PC-9 (cell line): ENCODE measurements at places on chromosomes 4 and X.

DNA sequence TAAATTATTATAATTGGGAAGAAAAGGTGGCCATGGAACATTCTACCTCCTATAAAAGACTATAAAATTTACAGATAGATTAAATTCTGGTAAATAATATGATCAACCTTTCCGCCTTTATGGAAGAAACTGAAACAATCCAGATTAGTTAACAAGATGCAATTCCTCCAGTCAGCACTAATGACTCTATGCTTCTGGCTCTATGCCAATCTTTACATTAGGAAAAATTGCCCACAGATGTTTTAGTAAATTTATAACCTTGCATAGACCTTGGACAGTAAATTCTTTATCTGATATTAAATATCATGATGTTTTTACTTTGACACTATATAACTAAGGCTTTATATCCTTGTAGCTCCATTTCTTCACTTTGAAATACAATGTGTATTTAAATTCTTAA lies 2302.5 kb downstream of the ARAP2 start:
- H3K27ac ChIP-seq, result no peak overlapping the region
- no peak overlapping the region for H3K4me3 ChIP-seq
- no peak for DNase-seq

DNA sequence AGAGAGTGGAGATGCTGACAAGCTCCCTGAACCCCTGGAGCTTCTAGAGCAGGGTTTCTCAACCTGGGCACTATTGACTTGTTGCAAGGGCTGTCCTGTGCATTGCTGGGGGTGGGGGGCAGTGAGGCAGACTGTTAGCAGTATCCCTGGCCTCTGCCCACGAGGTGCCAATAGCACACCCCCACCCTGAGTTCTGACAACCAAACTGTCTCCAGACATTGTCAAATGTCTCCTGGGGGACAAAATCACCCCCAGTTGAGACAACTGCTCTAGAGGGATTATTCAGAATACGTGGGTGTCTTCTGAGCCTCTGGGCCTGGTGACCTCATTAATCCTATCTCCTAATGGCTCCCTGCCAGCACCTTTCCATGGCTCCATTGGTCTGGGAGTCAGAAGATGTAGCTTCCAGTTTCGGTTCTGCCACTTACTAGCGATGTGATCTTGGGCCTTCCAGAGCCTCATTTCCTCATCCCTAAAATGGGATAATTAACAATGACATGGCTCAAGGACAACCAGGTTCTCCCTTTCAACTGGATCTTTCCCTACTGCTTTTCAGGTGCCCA lies 17.6 kb upstream of the PJA1 start:
- H3K4me3 ChIP-seq, result no peak overlapping the region
- no peaks in the 10 kb centered on the region for H3K27me3 ChIP-seq
- H3K4me1 ChIP-seq, result no peaks in the 10 kb centered on the region
- H3K27ac ChIP-seq, result no peak overlapping the region

DNA sequence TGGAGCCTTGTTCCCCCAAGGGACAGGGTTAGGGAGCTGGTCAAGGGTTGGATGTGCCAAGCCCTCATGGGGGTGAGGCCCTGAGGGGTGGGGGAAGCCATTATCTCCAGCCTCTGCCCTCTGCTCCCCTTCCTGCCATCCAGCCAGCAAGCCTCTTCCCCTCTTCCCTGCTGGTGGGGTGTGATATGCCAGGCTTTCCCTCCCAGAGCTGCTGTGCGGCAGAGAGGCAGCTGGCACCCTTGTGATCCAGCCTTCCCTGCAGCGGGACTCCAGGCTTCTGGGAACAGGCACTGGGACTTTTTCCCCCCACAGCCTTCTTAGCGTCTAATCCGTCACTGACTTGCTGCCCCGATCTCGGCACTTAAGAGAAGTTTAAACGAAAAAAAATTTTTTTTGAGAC lies 6.3 kb downstream of the SSR4 start:
- H3K4me1 ChIP-seq, result peaks cover 7% of the 10 kb centered on the region; the same call in 1 of the 2 replicates
- no peaks in the 10 kb centered on the region for H3K27me3 ChIP-seq
- no peak for DNase-seq
- no peak overlapping the region for H3K4me3 ChIP-seq

DNA sequence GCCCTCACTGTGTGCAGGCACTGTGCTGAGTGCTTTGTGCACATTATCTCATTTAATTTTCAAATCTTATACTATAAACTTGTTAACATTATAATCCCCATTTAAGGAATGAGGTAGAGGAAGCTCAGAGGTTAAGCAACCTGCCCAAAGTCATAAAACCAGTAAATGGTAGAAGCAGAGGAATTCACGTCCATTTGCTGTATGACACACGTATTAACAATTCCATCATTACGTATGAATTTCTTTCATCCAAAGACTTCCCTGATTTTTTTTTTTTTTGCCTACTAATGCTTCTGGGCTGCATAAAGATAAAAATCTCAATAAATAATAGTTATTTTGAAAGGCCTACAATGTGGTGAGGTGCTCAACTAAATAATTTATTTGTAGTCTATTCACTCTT lies 64.5 kb upstream of the H2AZ1 start:
- H3K4me1 ChIP-seq, result peaks cover 9% of the 10 kb centered on the region
- H3K4me3 ChIP-seq, result no peak overlapping the region
- DNase-seq, result no peak
- no peaks in the 10 kb centered on the region for H3K36me3 ChIP-seq
- H3K27me3 ChIP-seq, result no peaks in the 10 kb centered on the region
- no peak overlapping the region for H3K27ac ChIP-seq

DNA sequence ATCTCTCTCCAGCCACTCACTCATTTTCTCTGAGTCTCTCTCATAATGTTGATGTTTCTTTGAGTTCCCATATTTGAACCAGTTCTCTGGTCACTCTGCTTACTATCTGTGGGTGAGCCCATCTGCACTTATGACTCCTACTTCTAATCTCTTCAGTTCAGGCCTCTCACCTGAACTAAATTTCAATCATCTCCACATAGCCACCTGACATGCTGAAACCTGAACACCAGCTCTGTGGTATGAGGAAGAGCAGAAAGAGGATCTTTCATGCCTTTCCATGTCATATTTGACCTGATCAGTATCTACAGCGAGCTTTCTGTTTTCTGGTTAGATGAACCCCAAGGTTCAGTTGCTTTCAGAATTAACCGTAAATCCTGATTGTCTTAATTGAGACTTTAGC lies 122.2 kb upstream of the ESX1 start:
- H3K4me3 ChIP-seq, result no peak overlapping the region
- no peaks in the 10 kb centered on the region for H3K36me3 ChIP-seq
- no peaks in the 10 kb centered on the region for H3K4me1 ChIP-seq
- H3K27me3 ChIP-seq, result no peaks in the 10 kb centered on the region
- no peak overlapping the region for H3K27ac ChIP-seq
- no peak for DNase-seq

DNA sequence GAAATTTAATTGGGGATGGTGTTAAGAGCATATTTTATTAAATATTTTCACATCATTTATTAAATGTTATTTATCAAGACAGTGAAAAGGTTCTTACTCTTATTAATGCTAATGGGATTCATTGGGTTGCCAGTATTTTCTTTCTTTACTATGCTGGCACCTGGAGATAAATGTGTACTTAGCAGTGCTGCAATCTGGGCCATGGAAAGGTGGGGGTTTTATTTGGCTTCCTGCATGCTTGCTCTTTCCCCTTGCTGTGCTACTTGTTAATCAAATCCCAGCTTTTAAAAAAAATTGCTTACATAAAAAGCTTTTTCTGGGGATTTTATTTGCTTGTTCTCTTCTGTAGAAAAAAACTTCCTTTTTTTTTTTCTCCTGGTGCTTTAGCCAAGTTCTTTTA lies 48.3 kb downstream of the ZAR1 start:
- H3K27ac ChIP-seq, result no peak overlapping the region
- H3K4me3 ChIP-seq, result no peak overlapping the region
- H3K27me3 ChIP-seq, result no peaks in the 10 kb centered on the region
- no peaks in the 10 kb centered on the region for H3K4me1 ChIP-seq
- DNase-seq, result no peak

DNA sequence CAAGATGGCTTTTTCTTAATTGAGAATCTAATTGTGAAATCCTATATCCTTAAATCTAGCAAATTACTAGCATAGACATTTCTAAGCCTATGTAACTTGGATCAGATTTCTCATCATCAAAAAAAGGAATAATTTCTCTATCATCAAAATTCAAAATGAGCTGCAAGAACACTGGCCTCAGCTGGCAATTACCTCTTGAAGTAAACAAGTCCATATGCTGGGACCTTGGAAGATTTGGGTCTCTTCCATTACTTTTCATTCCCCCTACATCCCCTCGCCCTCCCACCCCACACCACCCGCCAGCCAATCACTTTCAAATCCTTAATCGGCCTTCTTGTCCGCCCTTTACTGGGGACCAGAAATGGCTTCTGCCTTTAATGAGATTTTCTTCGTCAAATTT lies 23.3 kb upstream of the MBTPS2 start:
- H3K36me3 ChIP-seq, result no peaks in the 10 kb centered on the region
- DNase-seq, result no peak
- no peak overlapping the region for H3K27ac ChIP-seq
- H3K27me3 ChIP-seq, result no peaks in the 10 kb centered on the region
- no peak overlapping the region for H3K4me3 ChIP-seq

DNA sequence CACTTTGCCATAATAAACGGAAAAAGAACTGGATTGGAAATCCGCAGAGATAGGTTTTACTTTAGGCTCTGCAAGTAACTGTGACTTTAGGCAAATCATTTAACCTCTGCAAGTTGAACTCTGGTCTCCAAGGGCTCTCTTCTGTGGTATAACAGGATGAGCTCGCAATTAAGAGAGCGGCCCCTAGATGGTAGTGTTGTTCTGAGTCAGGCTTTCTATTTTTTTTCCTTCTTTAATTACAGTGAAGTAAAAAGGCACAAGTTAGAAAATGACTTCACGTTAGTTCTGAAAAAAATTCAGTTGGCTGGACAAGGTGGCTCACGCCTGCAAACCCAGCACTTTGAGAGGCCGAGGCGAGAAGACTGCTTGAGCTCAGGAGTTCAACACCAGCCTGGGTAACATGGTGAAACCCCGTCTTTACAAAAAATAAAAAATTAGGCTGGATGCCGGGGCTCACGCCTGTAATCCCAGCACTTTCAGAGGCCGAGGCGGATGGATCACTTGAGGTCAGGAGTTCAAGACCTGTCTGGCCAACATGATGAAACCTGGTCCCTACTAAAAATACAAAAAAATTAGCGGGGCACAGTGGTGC lies 18.0 kb downstream of the RPS3A start:
- no peak overlapping the region for H3K27ac ChIP-seq
- peak; percentile 59 for DNase-seq
- no peaks in the 10 kb centered on the region for H3K4me1 ChIP-seq
- no peak overlapping the region for H3K4me3 ChIP-seq
- no peaks in the 10 kb centered on the region for H3K36me3 ChIP-seq

DNA sequence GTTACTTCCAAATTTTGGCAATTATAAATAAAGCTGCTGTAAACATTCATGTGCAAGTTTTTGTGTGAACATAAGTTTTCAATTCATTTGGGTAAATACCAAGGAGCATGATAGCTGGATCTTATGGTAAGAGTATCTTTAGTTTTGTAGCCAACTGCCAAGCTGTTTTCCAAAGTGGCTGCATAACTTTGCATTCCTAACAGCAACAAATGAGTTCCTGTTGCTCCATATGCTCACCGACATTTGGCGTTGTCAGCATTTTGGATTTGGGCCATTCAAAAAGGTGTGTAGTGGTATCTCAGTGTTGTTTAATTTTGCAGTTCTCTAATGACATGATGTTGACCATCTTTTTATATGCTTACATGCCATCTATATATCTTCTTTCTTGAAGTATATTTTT lies 208.5 kb downstream of the INPP4B start:
- no peaks in the 10 kb centered on the region for H3K27me3 ChIP-seq
- H3K27ac ChIP-seq, result no peak overlapping the region
- no peaks in the 10 kb centered on the region for H3K36me3 ChIP-seq
- no peaks in the 10 kb centered on the region for H3K4me1 ChIP-seq
- no peak overlapping the region for H3K4me3 ChIP-seq

DNA sequence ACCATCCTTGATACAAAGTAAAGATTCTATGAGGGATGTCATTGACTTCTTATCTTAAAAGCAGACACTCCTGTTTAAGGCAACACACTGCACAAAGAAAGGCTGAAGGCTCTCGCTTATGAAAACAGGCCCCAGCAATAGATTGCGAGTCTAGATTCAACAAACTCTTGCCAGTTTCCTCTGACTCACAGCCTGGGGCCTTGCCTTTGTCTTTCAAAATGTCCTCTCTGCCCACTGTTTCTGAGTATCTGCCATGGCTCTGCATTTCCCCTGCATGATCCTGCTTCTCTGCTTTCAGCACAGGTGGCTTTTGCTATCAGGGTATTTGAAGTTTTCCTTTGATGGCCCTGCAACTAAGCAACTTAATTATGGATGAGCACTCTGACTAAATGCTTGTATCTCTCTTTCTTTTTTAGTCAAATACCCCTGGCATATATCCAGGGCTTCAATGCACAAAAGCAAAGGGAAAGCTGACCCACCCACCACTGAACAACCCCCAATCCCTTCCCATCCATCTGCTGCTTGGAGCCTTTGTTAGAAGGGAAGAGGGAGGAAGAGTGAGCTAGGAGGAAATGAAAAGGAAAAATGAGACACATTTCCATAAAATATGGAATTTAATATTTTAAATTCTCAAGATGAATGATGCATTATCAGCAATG lies 32.2 kb downstream of the NDP start:
- no peaks in the 10 kb centered on the region for H3K36me3 ChIP-seq
- H3K4me3 ChIP-seq, result no peak overlapping the region
- no peak for DNase-seq

DNA sequence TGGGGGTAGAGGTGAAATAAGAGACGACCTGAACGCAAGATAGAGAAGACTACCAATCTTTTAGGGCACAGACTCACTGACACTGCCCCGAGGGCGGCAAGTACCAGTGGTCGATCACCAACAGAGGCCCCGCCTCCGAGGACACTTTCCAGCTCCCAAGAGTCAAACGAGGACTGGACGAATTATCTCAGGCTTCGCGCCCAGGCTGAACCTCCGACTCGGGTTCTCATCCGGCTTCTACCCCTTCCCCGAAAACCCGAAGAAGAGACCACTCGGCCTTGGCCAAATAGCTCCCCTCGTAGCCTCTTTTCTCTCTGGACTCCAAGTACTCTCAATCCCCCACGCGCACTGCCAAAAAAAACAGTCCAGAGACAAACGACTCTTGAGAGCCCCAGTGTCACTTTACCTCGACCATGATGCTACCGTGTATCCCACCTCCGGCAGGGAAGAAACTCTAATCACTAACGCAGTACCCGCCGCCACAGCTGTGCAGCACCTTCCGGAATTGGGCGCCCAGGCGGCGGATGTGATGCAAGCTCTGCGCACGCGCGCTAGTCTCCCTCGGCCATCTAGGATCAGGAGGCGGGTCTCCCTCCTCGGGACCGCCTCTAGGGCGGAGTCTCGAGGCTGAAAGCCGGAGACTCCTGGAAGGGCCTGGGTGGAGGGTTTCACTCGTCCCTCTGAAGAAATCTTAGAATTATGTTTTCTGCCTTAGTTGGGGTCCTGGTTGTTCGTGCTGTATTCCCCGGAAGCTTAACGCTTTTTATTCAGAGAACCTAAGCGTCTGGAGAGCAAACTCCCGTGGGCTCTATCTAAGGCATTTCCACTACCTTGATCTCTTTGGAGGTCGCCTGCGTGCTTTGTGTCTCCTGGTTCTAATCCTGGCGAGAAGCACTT lies at the start of gene PLRG1:
Gene PLRG1 (minus strand): TSS at position 507 of the 897 bp plus-strand sequence. CDS start 92 bp downstream, at position 415.
- DNase-seq, result peak; percentile 93
- H3K36me3 ChIP-seq, result peaks cover 17% of the 10 kb centered on the region
- peak within 1 kb of the TSS; percentile 65 for H3K4me3 ChIP-seq
- no peaks in the 10 kb centered on the region for H3K27me3 ChIP-seq
- 0 out of 2 replicates have a peak within 1 kb of the TSS, but pooled peaks have one; percentile 24 for H3K27ac ChIP-seq
- H3K4me1 ChIP-seq, result peaks cover 11% of the 10 kb centered on the region

GRCh38 chrX:155313766-155314165 lies 20.6 kb downstream of the CLIC2 start:
- DNase-seq, result peak; percentile 40
- H3K4me1 ChIP-seq, result 0 out of 2 replicates have a peak, but pooled peaks cover 6% of the 10 kb centered on the region
- no peaks in the 10 kb centered on the region; the same call in 1 of the 2 replicates for H3K27me3 ChIP-seq
